ENCODE measurements at places on chromosomes 7 and 10.

DNA sequence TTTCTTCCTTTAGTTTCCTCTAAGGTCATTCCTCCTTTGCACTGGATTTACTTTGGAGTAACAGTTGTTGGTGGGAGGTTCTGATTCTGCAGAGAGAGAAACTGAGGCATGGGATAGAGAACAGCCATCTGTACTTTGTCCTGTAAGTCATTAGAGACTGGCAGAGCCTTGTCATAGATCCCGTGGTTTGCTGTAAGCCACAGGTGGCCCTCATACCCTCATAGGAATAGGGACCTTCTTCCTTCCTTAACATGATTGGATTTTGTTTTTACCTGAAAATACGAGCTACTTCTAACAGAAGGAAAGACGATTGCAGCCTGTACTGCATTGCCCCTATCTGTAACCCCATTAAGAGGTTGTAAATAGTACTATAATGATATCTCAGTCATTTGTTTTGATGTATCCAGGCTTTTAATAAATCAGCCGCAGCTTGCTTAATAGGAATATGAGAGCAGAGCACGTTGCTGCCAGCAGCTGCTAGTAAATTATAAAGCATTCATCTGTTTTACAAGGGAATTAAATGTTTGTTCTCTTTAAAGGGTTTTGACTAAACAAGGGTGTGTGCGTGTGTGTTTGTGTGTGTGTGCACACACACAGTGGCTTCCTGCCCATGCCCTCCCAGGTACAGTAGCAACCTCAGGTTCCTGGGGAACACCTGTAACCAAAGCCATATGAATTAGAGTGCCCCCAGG, 249.8 kb downstream of the AUTS2 start:
- DNase-seq: no peak

- no peak for DNase-seq
Observed at GRCh38 chr10:5041471-5042023, 37.9 kb upstream of the AKR1C2 start.

GRCh38 chr10:132451506-132452215, 54.7 kb downstream of the PWWP2B start:
- no peak for DNase-seq

GRCh38 chr10:69838853-69839252, 37.1 kb downstream of the COL13A1 start:
- no peak for DNase-seq

DNA sequence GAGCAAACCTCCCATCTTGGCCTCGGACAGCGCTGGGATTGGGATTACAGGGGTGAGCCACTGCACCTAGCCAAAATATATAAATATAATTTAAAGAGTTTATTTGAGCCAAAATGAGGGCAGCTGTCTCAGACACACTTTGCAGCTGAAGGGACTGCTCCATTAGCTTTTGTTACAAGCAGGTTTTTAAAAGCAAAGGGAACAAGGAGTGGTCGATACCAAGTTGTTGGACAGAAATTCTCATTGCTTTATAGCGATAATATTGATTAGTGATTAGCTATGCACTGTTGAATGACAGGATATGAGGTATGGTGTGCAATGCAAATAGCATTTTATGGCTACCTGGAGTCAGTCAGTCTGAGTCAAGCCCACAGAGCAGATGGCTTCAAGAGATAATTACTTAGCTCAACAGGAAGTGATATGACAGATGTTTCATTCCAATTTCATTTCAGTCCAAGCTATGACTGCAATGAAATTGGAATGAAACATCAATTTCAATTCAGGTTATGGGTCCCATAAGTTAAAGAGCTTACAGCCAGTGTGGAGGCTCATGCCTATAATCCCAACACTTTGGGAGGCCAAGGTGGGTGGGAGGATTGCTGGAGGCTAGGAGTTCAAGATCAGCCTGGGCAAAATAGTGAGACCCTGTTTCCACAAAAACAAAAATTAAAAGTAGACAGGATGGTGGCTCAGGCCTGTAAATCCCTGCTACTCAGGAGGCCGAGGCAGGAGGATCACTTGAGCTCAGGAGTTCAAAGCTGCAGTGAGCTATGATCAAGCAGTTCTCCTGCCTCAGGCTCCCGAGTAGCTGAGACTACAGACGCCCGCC, 23.1 kb downstream of the TYW1 start:
- peak; percentile 33 for DNase-seq

- no peak for DNase-seq
Observed at GRCh38 chr10:113169111-113169510, 219.1 kb downstream of the TCF7L2 start.

- peak; percentile 19 for DNase-seq
Observed at GRCh38 chr7:155824227-155824886, 12.1 kb upstream of the SHH start.

DNA sequence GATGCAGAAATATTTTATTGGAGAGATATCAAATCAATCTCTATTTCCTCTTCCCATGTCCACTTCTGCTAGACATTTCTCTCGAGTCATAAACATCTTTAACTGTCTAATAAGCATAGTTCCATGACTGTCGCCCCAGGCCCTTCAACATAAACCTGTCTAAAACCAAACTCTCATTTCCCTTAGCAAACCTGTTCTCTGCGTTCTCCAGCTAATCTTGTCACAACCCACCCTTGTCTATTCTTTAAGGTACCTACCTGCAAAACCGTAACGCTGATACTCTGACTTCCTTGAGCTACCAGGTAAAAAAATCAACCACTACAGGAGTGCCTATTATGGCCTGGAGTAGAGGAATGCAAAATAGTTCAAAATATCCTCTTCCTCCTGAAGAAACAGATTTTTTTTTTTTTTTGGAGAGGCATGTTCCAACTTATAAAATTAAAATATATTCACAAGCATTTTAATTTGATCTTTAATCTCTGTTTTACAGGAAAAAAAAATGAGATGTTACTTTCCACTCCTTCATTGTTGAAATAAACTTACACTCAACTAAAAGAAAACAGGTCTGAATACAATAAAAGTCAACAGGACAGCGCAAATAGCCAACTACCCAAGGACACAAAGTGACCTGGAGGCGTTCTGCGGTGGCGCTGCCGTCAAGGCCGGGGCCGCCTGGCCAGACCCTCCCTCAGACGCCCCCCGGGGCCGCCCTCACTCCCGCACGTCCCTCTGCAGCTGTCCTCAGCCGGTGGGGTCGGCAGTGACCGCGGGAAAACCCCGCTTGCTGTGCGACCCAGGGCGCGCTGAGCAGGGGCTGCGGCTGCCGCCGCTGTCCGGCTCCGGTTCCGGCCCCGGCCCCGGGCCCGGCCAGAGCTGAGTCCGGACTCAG, 765 bp downstream of the SLC25A40 start:
- DNase-seq: peak; percentile 40

DNA sequence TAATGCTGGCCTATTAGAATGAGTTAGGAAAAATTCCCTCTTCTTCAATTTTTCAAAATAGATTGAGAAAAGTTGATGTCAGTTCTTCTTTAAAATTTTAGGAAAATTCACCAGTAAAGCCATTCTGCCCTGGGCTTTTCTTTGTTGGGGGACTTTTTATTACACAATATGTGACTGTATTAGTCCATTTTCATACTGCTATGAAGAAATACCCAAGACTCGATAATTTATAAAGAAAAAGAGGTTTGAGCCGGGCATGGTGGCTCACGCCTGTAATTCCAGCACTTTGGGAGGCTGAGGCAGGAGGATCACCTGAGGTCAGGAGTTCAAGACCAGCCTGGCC, 12.7 kb downstream of the TAS2R40 start:
- DNase-seq: no peak

- peak; percentile 19 for DNase-seq
Observed at GRCh38 chr7:17236603-17237002, 61.8 kb upstream of the AHR start.

DNA sequence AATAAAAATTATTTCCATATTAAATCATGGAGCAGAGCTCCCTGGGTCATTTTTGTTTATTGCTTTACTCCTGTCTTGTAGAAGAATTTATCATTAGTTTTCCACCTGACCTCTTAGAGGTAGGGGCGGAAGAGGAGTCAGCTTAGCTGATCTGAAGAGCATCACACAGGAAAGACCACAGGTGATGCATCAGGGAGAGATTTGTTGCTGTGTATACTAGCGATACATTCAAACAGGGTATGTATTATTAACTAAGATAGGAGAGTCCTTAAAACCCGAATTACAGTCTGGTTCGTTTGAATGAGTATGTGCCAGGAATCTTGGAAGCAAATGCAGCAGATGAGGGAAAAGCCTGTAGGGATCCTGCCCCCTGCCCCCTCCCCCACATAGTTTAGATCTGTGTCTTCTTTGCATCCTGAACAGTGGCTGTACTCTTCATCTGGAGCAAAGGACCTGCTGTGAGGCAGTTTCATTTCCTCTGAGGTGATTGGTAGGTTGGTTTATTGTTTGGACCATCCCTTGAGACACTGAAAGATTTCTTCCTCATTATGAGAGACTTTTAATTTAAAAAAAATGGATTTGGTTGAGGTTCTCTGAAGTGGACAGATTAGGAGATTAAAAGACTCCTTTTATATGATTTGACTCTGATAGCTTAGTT, 177.0 kb downstream of the SND1 start:
- DNase-seq: no peak

GRCh38 chr10:7968510-7969112, 85.9 kb upstream of the GATA3 start:
- DNase-seq: no peak

- DNase-seq: no peak
Observed at GRCh38 chr10:105691811-105692210, 1050.7 kb downstream of the SORCS3 start.

- DNase-seq: peak; percentile 57
Observed at GRCh38 chr10:119724593-119725516, 995 bp upstream of the INPP5F start.

DNA sequence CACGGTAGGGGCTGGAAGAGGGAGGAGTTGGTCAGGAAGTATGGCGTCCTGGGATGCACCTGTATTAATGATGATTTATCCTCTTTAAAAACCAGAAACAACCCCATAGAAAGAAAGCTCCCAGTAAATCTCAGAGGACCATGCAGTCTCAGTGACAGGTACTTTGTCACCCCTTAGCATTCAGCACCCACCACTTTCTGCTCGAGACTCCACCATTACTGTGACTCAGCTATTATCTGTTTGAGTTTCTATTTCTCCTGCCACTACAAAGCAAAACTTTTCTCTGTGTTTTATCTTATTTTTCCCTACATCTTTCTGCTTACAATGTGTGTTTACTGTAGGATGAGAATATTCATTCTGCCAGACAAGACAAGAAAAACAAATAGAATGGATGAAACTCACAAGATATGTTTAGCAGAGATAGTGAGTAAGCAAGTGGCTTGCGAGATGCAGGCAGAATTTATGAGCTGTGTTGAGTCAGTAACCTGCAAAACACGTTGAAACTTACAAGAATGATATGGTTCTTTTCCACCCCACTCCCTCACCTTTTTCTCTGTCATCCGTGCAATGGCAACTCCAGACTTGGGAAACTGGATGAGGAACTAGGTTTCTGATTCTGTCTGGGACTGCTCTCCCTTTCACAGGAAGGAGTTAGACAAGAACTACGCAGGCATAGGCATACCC, 127.1 kb downstream of the AOAH start:
- no peak for DNase-seq

GRCh38 chr7:50559881-50560280, 5.3 kb downstream of the DDC start:
- DNase-seq: no peak

- peak; percentile 72 for DNase-seq
Observed at GRCh38 chr10:11724938-11725776, 17.0 kb upstream of the ECHDC3 start.

GRCh38 chr10:121519901-121520493, 78.2 kb downstream of the FGFR2 start:
- DNase-seq: no peak
